ENCODE measurements at places on chromosomes 16 and 17.

DNA sequence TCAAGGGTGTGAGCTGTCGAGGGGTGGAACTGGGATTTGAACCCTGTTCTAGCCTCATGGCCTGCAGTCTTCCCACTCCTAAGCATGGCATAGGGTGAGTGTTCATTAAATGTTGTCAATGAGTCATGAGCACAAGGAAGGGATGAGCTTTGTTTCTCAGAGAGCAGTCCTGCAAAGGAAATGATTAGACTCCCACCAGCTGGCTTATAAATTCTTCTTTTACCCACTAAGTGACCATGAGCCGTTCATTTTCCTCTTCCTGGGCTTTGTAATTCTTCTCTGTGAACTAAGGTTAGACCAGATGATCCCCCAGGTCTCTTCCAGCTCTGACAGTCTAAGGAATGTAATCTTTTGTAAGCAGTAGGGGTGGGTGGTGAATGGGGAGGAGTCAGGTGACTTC lies 47.9 kb upstream of the HNF1B start:
- no peak overlapping the region for H3K27ac ChIP-seq
- no peaks in the 10 kb centered on the region for H3K4me1 ChIP-seq
- DNase-seq, result no peak
- H3K36me3 ChIP-seq, result no peaks in the 10 kb centered on the region
- no peak overlapping the region for H3K4me3 ChIP-seq

DNA sequence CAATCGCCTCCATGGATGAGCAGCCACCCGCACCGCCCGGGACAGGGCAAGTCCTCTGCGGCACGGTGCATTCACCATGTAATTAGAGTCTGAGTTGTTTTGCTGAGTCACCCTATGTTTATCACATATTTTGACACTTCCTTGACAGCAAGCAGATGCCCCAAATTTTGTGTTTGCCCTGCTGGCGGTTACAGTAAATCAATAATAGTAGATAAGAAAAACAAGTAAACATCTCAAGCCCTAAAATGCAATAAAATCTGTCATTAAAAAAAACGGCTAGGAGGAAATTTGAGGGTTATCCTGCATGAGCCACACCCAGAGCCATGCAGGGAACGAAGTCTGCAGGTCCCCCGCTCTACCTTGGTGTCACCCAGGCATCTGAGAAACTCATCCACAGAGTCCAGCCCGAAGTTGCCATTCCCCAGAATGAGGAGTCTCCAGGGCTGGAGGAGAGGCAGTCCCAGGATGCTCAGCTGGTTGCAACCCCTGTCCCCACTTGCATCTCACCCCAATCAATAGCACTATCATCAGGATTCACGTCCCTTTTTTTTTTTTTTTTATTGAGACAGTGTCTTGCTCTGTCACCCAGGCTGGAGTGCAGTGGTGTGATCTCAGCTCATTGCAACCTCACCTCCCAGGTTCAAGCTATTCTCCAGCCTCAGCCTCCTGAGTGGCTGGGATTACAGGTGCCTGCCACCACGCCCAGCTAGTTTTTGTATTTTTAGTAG lies 16.5 kb upstream of the ST6GALNAC1 start:
- DNase-seq, result no peak
- no peaks in the 10 kb centered on the region for H3K36me3 ChIP-seq
- H3K4me1 ChIP-seq, result peaks cover 19% of the 10 kb centered on the region

GRCh38 chr16:79528338-79528737 lies 72.2 kb downstream of the MAF start:
- H3K27me3 ChIP-seq, result peaks cover 5% of the 10 kb centered on the region
- H3K4me1 ChIP-seq, result no peaks in the 10 kb centered on the region
- no peak overlapping the region for H3K4me3 ChIP-seq
- no peak for DNase-seq
- H3K36me3 ChIP-seq, result no peaks in the 10 kb centered on the region
- no peak overlapping the region for H3K27ac ChIP-seq

- peaks cover 13% of the 10 kb centered on the region for H3K36me3 ChIP-seq
- no peaks in the 10 kb centered on the region for H3K27me3 ChIP-seq
- no peak for DNase-seq
- no peak overlapping the region for H3K4me3 ChIP-seq
- no peak overlapping the region for H3K27ac ChIP-seq
Measured at GRCh38 chr17:691423-691822, 23.2 kb downstream of the VPS53 start.

- peaks cover 2% of the 10 kb centered on the region for H3K4me1 ChIP-seq
- H3K4me3 ChIP-seq, result no peak overlapping the region
- DNase-seq, result no peak
- no peaks in the 10 kb centered on the region for H3K27me3 ChIP-seq
- no peak overlapping the region for H3K27ac ChIP-seq
- no peaks in the 10 kb centered on the region for H3K36me3 ChIP-seq
Measured at GRCh38 chr16:46757339-46758050, 9.4 kb upstream of the MYLK3 start.

DNA sequence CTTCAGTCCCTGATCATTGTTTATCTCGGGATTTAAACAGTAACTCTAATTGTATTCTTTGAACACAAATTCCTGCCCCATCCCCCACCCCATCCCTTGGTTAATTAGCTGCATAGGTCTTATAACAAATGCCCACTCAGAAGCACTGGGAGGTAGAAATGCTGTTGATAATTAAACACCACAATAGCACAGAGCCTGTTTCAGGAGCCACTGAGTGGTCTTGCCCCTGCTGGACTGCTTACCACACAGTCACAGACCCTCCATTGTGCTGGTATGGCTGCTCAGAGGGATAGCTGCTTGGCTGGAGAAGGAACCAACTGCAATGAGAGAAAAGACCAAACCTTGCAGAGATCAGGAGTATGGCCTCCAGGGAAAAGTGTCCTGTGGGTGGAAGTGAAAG lies 214.1 kb downstream of the ANKFN1 start:
- H3K4me3 ChIP-seq, result no peak overlapping the region
- peaks cover 1% of the 10 kb centered on the region for H3K27me3 ChIP-seq
- no peak for DNase-seq
- no peaks in the 10 kb centered on the region for H3K36me3 ChIP-seq
- no peak overlapping the region for H3K27ac ChIP-seq
